CD14-positive monocyte (primary cell): ENCODE measurements at places on chromosomes 4 and X. TPM values are rescaled to one million over a fixed set of nuclear protein-coding genes. Genes with fewer than 3 reads are reported as not detected.

ADH7 gene
- not detected for polyA plus RNA-seq

DNA sequence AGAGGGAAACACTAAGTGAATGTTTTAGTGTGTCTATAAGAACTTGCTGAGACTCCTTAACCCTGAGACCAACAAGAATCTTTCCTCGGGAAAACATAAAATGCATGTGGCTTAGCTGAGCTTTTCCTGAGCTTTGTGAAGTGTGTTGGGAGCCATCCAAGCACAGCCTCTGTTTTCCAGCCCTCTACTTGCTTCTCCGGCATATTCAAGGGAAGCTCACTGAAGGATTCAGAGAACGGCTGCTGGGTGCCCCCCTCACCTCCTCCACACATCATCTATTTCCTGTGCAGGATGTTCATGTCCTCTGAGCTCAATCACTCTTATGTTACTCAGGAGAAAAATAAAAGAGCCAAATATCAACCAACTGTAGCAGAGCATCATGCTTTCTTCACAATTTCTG is 492.1 kb downstream of the IL15 start:
- no peak for DNase-seq

DNA sequence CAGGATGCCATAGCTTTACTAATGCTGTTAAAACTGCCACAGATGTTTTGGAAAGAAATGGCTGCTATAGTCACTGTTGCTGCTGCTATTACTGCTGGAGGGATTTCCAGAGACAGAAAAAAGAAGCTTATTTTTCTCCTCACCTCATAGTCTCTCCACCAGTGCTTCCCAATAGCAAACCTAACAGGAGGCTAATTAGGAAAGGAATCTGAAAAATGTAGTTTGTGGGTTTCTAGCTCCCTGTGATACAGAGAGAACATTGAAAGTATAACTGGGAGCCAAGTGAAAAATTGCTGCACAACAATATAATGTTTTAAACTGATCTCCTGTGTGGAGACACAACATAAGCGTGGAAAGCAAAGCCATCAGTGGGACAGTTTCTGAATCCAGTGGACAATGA is 8.6 kb upstream of the TSPAN7 start:
- DNase-seq, result no peak

PGM2 gene
- 48.6 TPM for polyA plus RNA-seq

STK32B gene
- polyA plus RNA-seq, result 0.75 TPM

DNA sequence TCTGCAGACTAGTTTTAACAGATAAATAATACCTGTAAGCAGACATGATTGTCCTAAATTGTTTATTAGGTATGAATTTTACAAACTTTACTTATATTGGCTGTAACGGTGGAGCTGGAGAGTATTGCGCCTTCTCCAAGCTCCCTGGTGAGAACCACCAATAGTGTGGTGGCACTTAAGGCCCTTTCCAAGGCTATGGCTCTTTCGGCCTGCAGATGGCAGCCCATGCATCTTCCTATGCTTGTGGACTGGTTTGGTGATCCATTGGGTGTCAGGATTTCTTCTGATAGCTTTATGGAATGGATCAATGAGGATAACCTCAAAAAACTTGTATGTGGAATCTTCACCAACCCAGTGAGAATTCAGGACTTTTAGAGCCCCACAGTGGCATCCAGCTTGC is 7.8 kb downstream of the LARP1B start:
- DNase-seq, result no peak

DNA sequence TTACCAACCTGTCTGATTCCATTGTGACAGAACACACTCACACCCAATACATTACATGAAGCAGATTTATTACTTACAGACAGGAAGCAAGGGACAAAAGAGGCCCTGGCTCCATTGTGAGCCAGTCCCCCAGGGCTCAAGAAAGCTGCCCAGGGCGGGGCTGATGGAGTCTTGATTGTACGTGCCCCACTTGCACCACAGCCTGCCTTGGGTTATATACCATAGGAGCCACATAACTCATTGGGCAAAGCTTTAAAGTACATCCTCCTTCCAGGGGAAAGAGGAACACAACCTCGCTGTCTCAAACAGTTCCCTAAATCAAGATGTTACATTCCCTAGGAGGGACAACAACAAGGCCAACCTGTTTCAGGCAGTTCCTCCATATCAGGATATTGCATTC is 3.4 kb upstream of the ZRSR2 start:
- peak; percentile 70 for DNase-seq

CPZ gene
- not detected in 2 replicates for polyA plus RNA-seq

FOXR2 gene
- polyA plus RNA-seq, result not detected

MMRN1 gene
- polyA plus RNA-seq, result 0.07 TPM

GRCh38 chr4:168743601-168744000 is 246.7 kb downstream of the PALLD start:
- DNase-seq, result no peak

DNA sequence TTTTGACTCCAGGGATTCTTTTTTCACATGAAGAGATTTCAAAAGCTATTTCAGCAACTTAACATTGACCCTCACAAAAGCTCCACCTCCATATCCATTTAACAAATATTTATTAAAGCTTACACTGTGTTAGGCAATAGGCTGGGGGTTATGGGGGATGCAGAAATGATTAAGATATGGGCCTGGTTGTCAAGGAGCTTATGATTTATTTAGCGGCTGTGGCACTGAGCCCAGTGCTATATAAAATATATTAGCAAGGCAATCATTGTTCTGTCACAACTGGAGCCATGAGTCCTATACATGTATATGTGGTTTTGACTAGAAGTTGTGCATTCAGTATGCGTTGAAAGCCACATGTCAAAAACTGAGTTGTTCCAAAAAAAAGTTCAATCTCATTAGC is 131.1 kb downstream of the GPC3 start:
- no peak for DNase-seq

DNA sequence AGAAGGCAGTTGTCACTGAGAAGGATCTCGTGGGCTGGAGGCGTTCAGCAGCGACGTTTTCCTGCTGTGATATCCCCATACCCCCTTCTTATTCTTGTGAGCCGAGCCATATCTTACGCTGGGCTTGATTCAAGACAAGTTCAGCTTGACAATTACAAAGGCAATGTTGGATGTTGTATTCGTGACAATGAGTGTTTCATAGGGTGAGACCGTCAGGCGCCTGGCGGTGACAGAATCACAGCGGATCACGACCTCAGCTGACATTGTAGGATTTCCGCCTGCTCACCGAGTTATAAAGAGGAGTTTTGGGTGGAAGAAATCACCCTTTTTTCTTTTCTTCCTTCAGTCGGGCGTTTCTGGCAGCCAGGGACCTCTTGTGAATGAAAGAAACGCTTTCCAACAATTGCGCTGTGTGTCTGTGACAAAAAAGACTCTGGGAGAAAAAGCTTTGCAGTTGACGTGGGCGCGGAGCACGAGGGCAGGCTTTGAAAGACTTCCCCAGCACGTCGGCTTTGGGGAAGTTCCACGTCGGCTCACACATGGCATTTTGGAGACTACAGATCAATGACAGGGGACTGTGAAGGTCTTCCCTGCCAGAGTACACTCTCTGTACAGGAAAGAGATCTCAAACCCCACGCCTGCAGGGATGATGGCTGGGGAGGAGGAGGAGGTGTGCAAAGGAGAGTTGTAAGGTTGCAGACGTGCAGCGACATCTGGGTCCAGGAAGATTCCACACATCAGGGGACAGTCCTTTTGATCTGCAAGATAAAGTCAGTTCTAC is 135.4 kb downstream of the CRLF2 start:
- no peak for DNase-seq

DKK2 gene
- not detected for polyA plus RNA-seq
